ENCODE measurements at places on chromosomes 7 and 10.

DNA sequence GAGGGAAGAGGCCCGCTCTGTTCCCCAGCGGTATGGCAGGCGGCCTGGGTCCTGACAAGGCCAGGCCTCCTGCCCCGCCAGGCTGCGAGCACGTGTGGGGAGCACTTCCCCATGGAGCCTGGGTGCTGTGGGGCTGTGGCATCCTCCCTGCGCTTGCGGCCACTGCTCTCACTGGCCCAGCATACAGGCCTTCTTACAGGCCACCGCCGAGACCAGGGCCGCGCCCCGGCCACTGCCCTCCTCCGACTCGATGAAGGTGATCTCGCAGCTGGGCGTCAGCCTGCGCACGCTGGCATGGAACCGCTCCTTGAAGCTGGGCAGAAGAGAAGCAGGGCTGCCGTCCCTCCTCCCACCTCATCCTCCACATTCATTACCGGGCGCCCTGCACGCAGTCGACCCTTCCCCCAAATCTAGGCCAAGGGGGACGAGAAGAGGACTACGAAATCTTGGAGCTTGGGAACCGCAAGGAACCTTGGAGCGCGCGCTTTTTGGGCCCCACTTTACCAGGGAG is 3.9 kb upstream of the MYL7 start:
- peaks cover 6% of the 10 kb centered on the region for H3K27me3 ChIP-seq
- no peak overlapping the region for H3K27ac ChIP-seq
- H3K36me3 ChIP-seq = no peaks in the 10 kb centered on the region
- peaks cover 10% of the 10 kb centered on the region for H3K4me1 ChIP-seq

- no peak overlapping the region for H3K27ac ChIP-seq
- H3K36me3 ChIP-seq = no peaks in the 10 kb centered on the region
- H3K4me1 ChIP-seq = peaks cover 18% of the 10 kb centered on the region
- peaks cover 20% of the 10 kb centered on the region for H3K27me3 ChIP-seq
- DNase-seq = no peak
Observed at GRCh38 chr7:74311305-74311744, 22.1 kb downstream of the CLIP2 start.

- peaks cover 11% of the 10 kb centered on the region for H3K4me1 ChIP-seq
- peak; percentile 41 for DNase-seq
- no peak overlapping the region for H3K27ac ChIP-seq
- H3K36me3 ChIP-seq = no peaks in the 10 kb centered on the region
- peak overlapping the region; percentile 64 for H3K4me3 ChIP-seq
Observed at GRCh38 chr7:30681815-30682211, 443 bp downstream of the CRHR2 start.

- H3K36me3 ChIP-seq = no peaks in the 10 kb centered on the region
- H3K27ac ChIP-seq = no peak overlapping the region
- H3K4me3 ChIP-seq = no peak overlapping the region
Observed at GRCh38 chr10:48759113-48759901, 74.6 kb downstream of the WDFY4 start.

- no peaks in the 10 kb centered on the region for H3K36me3 ChIP-seq
- no peak overlapping the region for H3K27ac ChIP-seq
- H3K4me3 ChIP-seq = no peak overlapping the region
- no peak for DNase-seq
Observed at GRCh38 chr7:128891110-128891941, 19.2 kb downstream of the KCP start.

GRCh38 chr10:102086196-102086595 is 21.0 kb downstream of the HPS6 start:
- no peak overlapping the region for H3K4me3 ChIP-seq
- no peak for DNase-seq
- no peaks in the 10 kb centered on the region for H3K4me1 ChIP-seq
- peaks cover 11% of the 10 kb centered on the region for H3K36me3 ChIP-seq
- no peak overlapping the region for H3K27ac ChIP-seq
